ENCODE measurements at places on chromosomes 2 and 18. TPM values are rescaled to one million over a fixed set of nuclear protein-coding genes. Genes with fewer than 3 reads are reported as not detected.
A peak's percentile ranks its signal among the peaks of the same experiment; 100 is the strongest.

DNA sequence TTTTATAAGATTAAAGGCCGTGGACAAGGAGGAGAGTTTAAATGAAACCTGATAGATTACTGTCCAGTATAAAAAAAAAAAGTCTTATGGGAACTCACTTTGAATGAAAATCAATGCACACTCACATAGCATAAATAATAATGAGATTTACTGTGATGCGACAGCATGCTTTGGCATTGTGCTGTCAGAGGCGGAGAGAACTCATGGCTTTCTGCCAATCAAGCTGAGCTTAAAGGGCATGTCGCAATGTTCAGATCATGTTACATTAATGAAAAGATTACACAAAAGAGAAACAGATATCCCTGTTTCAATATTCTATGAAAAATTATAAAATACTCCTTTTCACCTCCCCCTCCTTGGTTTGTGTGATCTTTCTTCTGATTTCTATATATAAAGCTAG is 310.8 kb downstream of the ERBB4 start:
- no peak overlapping the region for H3K4me3 ChIP-seq
- H3K4me1 ChIP-seq: no peaks in the 10 kb centered on the region
- no peak overlapping the region for H3K27ac ChIP-seq
- no peaks in the 10 kb centered on the region for H3K36me3 ChIP-seq
- no peaks in the 10 kb centered on the region for H3K27me3 ChIP-seq

DNA sequence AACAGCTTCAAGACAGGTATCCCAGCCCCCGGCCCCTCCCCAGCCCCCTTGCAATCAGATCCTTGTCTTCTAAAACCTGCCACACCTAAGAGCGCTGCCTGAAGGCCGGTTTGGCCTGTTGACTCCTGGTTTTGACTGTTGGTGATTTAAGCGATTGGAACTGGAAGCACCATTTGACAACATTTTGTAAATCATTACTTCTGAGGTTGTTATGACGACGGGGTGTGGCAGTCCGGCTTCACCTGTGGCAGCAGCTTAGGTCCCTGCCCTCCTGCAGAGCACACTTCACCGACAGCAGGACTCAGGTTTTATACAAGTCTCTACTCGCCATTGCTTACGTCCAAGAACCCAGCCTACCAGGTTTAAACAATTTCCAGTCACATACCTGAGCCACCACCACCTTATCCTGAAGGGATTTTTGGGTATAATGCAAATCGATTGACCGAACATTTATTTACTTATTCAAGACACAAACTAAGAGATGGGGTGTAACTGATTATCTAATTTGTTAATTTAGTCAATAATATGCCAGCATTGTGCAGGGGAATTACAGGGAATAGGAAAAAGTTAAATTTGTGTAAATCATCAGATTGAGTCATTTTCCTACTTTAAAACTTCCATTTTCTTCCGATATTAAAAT is 707 bp upstream of the DGUOK start:
- peaks cover 47% of the 10 kb centered on the region for H3K4me1 ChIP-seq
- peak overlapping the region; percentile 64 for H3K4me3 ChIP-seq
- H3K27ac ChIP-seq: peak overlapping the region; percentile 99
- H3K36me3 ChIP-seq: peaks cover 1% of the 10 kb centered on the region
- H3K27me3 ChIP-seq: no peaks in the 10 kb centered on the region

DNA sequence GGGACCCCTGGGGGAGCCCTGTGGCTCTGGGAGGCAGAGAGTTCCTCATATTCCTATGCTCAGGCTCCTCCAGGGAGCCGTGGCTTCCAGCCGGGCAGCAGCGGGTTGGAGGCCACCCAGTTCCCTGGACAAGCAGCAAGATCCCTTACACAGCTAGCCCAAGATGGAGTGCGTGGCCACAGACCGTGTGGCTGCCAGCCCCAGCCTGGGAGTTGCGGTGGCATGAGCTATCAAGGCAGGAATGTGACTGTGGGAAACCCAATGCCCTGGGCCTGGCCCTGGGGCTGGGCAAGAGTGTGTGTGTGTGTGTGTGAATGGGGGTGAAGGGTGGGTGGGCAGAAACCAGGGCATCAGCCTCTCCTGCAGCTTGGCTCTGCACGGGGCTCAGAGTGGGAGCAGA is 130.5 kb downstream of the DYSF start:
- H3K36me3 ChIP-seq: no peaks in the 10 kb centered on the region
- no peaks in the 10 kb centered on the region for H3K27me3 ChIP-seq
- no peak overlapping the region for H3K27ac ChIP-seq
- H3K4me1 ChIP-seq: no peaks in the 10 kb centered on the region
- DNase-seq: no peak

GRCh38 chr18:10533111-10533510 is 7.3 kb downstream of the NAPG start:
- no peak for DNase-seq
- no peak overlapping the region for H3K27ac ChIP-seq
- peaks cover 27% of the 10 kb centered on the region for H3K4me1 ChIP-seq
- H3K27me3 ChIP-seq: no peaks in the 10 kb centered on the region
- H3K4me3 ChIP-seq: no peak overlapping the region

DNA sequence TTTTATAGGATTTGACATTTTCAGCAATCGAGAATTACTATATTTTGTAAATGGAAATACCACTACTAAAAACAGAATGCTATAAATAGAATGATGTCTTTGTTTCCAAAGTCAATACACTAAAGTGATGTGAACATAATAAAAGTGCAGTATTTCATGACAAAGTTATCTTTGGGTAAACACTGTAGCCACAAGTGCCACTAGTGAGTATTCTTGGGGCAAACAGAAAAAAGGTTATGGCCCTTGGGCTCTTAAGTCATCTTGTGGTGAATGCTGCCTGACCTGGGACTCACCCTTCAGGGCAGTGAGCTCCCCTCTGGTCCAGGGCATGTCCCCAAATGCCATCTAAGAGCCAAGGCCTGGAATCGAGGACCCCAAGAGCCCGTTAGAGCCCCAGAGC is 99.2 kb upstream of the KYNU start:
- no peaks in the 10 kb centered on the region for H3K4me1 ChIP-seq
- no peaks in the 10 kb centered on the region for H3K36me3 ChIP-seq
- H3K27ac ChIP-seq: no peak overlapping the region
- H3K4me3 ChIP-seq: no peak overlapping the region
- DNase-seq: no peak
- H3K27me3 ChIP-seq: no peaks in the 10 kb centered on the region

- H3K36me3 ChIP-seq: peaks cover 58% of the 10 kb centered on the region
- no peaks in the 10 kb centered on the region for H3K4me1 ChIP-seq
- H3K27ac ChIP-seq: no peak overlapping the region
- no peak overlapping the region for H3K4me3 ChIP-seq
Measured at GRCh38 chr2:215359576-215359922, 47.7 kb downstream of the ATIC start.

Gene SULT1C2
- total RNA-seq: 2.6 TPM

All from spleen (tissue), 13 donors.